Trophoblast cell (in vitro differentiated cells and primary cell): ENCODE measurements at places on chromosomes 2 and 18.
A peak's percentile ranks its signal among the peaks of the same experiment; 100 is the strongest.

DNA sequence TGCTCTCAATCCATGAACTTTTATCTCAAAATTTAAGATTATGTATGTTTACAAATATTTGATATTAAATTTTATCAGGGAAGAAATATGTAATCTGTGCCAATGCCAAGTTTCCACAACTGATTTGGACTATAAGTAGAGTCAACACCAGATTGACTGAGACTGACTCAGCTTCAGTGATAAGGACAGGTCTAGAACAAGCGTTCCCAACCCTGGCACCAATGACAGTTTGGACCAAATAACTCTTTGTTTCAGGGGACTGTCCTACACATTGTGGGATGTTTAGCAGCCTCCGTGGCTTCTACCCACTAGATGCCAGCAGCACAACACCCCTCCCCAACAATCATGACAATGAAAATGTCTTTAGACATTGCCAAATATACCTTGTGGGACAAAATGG lies 165.3 kb downstream of the THADA start:
- no peak for DNase-seq

DNA sequence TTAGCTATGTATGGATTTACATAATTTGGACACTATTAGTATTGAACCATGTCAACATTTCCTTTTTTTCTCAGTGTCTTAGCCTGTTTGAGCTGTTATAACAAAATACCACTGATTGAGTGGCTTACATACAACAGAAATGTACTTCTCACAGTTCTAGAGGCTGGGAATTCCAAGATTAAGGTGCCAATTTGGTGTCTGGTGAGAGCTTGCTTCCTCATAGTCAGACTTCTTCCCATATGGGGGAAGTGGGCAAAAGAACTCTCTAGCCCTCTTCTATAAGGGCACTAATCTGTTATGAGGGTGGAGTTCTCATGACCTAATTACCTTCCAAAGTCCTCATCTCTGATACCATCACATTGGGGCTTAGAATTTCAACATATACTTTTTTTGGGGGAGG lies 12.6 kb downstream of the ZNF804A start:
- DNase-seq: no peak

GRCh38 chr18:74454279-74454751 lies 2.8 kb downstream of the DIPK1C start:
- no peak for DNase-seq

DNA sequence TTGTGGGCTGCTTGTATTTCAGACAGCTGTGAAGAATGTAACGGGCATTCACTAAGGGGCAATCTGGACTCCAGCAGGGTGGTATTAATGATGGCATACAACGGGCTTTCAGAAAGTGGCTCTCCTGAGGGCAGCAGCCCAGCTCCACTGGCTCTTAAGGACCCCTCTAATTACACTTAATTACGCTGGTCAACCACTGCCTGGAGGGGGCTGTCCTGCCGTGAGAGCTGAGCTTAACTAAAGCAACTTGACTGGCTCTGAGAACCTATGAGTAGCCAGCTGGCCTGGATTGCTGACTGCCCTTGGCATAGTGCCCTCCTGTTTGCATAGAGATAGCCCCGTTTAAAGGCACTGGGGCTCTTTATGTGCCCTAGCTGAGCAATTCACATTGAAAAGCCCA lies 3.8 kb downstream of the LIPG start:
- no peak for DNase-seq

DNA sequence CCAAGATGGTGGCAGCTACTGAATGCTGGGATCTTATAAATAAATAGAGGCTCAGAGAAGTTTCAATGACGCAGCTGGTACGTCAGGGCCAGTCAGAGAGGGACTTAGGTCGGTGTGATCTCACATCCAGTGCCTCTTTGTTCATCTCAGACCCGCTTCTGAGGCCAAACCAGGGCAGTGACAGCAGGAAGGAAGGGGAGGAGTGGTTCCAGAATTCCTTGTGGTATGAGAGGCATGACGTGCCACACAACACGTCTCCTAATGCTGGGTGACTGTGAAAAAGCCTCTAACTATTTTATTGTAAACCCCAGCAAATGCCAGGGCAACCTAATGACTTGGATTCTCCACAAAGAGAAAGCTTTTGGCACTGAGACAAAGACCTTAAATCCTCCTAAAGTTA lies 423.3 kb downstream of the LPIN1 start:
- DNase-seq: peak; percentile 42

- DNase-seq: no peak
These were observed 1199.1 kb upstream of the GYPC start for GRCh38 chr2:125456693-125457363.

- no peak for DNase-seq
These were observed 7.4 kb downstream of the GYPC start for GRCh38 chr2:126663184-126663963.

GRCh38 chr2:160433466-160434140 lies 60.0 kb downstream of the RBMS1 start:
- no peak for DNase-seq

GRCh38 chr2:216918088-216918680 lies 58.3 kb upstream of the TNP1 start:
- no peak for DNase-seq

- DNase-seq: no peak
These were observed 77.7 kb upstream of the FBXO11 start for GRCh38 chr2:47984041-47984440.

DNA sequence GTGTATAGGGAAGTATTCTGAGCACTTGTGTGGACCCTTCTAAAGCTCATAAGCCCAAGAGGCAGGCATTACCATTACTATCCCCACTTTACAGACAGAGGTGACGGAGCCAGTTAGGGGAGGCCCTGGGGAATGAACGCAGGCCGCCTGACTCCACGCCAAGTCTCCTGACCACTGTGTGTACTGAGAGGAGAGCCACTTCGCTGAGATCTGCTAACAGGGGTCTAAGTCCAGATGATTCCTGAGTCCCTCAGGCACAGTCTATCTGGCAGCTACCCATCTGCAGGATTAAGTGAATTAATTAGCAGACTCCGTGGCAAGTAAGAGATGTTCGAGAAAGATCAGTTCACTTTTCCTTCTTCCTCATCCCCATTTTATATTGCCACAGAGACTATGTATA lies 13.7 kb downstream of the CYB5A start:
- no peak for DNase-seq

DNA sequence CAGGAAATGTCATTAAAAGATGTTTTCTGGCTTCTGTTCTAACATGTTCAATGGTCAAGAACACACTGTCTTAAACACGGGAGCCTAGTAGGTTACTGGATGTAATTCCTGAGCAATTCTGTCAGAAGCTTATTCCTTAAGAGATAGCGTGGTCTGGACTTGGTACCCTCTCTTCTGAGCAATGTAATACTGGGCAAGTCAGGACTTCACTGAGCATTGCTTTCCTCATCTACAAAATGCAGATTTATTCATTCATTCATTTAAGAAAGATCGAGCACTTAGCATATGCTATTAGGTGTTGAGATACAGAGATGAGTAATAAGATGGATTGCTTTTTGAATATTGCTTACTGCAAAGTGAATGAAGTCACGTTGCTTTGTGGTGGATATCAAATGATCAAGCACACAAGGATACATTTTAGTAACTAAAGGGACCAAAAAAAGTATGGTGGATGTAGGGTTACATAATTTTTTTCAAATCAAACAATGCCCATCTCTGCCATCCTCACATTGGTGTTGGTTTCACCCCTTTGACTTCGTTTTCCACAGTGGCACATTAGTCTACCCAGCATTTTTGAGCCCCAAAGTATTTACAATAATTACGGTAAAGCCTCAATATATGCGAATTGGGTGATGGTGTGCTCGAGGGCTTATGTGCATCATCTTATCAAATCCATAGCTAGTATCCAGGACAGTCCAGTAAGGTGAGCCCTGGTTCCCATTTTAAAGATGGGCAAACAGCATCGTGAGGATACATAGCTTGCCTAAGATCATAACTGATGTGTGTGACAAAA lies 65.3 kb downstream of the ZC3H6 start:
- DNase-seq: no peak

DNA sequence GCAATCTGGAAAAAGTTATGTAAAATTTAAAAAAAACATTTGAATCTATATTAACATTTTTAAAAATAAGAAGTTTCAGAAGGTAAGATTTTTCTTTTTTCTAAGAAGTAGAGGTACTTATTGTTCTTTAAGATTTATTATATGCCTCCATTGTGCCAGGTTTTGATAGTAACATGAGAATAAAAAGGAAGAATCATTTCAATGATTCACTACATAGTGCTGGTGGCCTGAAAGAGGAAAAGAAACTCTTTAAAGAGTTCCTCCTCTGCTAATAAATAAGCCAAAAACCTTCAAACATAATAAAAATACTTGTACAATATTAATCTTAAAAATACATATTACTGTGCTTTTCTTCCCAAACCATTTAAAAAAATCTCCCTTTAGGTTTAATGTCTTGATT lies 69.0 kb downstream of the ANKRD44 start:
- DNase-seq: no peak

DNA sequence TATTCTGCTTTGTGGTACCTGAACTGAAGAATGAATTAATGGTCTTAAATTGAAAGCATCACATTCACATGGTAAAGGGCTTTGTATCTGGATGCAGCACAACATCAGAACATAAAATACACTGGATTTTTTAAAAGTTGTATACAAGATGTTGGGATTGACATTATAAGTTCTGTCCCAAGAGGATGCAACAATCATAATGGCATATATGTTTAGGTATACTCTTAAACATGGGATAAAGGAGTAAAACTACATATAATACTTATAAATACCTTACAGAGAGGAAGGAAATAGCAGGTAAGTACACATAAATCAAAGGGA lies 171.9 kb downstream of the THADA start:
- DNase-seq: no peak

- DNase-seq: no peak
These were observed 60.0 kb downstream of the CEP192 start for GRCh38 chr18:13051159-13051558.

DNA sequence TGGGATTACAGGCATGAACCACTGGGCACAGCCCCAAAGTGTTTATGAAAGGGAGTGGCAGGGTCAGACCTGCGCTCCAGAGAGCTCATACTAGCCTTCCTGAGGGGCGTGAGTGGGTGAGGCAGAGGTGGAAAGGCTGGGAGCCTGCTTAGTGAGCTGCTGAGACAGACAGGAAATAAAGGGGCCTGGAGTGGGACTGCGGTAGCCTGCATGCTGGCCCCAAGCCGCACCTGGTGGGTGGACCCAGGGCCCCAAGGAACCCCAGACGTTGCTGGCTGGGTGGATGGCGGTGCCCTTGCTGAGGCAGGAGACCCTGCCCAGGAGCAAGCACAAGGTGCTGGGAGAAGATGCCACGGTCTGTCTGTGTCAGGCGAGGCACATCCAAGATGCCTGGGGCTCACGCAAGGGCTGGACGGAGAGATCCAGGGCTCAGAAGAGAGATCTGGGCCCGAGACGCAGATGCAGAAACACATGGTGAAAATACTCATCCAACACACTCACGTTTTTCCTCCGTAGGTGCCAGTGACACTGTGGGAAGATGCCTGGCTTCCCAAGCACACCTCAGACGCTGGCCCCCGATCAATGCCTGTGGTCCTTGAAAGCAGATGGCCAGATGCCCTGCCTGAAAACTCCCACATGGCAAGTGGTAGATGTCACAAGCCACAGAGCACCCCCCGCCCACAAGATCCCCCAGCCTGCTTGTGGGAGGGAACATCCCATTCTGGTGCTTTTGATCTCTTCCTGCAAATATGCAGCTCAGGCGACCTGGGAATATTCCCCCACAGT lies 151.1 kb downstream of the GLI2 start:
- DNase-seq: no peak

DNA sequence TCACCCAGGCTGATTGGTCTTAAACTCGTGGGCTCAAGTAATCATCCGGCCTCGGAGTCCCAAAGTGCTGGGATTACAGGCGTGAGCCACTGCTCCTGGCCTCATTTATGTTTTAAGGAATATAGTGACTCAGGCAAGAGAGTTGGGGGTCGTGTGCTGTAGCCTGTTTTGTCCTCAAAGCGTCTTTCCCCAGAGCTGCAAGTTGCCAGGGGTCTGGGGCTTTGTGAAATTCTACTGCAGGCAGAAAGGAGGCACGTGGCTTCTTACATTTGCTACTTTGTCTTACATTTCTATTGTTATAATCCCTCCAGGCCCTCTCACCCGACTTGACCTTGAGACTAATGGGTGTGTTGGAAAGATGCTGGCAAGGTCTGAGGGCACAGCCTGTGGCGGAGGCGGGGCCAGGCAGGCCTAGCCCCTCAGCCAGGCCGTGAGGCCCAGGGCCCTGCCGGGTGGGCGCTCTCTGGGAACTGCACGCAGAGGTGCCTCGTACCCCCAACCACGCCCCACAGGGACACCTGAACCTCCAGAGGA lies 85.8 kb upstream of the NDUFV2 start:
- DNase-seq: no peak

GRCh38 chr2:72548081-72548764 lies 277.6 kb downstream of the EXOC6B start:
- DNase-seq: no peak

- DNase-seq: no peak
These were observed 65.1 kb downstream of the USP40 start for GRCh38 chr2:233501198-233502076.

- peak; percentile 86 for DNase-seq
These were observed 42.0 kb upstream of the IL1R1 start for GRCh38 chr2:102100371-102101096.

DNA sequence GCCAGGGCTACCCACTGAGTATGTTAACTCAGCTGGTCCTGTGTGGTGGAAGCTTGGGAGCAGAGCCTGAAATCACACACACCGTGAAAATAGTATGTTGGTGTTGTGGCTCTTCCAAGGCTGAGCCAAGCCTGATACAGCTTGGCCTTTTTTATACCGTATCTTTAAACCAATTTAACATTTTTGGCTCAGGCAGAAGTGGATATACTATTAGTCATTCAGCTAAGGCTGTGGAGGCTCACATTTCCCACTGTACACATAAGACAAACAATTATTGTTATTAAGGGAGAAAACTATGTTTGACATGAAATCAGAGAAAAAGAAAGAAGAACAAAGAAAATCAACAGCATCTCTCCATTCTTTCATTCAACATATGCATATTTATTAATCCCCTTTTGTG lies 159.0 kb downstream of the BCL11A start:
- no peak for DNase-seq

GRCh38 chr2:220259662-220260061 lies 632.2 kb downstream of the SLC4A3 start:
- no peak for DNase-seq

DNA sequence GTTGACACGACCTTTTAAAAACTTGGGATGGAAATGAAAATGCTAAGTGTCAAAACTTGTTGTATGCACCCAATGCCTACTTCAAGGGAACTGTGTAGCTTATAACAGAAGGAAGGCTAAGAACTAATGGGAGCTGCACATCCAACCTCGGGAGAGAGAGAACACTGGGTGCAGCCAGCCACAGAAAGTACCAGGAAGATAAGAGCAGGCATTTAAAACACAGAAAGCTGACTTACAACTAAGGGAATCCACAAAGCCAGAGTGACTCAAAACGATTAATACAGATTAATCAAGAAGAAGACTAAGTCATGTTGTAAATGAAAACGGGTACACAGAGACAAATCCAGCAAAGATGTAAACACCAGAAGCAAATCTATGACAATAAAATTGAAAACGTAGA lies 113.4 kb downstream of the HDAC4 start:
- DNase-seq: no peak

- DNase-seq: no peak
These were observed 586.7 kb downstream of the CCDC85A start for GRCh38 chr2:56770490-56770889.
